ENCODE measurements at places on chromosomes 12 and 14.

DNA sequence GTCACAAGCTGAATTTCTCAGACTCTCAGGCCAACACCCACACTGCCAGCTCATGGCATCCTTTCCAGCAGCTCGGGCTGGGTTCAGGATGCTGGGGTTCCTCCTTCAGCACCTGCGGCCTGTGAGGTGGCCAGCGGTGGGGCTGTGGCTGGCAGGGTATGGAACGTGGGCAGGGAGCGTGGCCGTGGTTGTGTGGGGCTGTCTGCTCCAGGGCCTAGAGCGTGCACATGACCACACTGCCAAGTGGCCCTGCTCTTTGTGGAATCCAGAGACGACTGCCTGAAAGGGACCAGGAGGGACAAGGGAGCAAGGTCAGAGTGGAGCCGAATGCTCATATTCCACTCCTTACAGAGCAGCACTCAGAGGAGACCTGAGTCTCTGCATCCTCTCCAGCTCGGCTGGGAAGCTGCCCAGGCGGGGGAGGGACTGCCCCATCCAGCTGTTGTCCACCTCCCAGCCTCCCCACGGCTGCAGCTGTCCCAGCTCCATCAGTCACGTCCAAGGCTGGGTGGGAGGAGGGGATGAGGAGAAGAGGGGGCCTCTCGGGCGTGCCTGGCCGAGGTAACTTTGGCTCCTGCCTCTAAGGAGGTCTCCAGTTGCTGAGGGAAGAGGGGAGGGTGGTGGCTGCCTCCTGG, 71.3 kb downstream of the TSPAN9 start:
- no peak for DNase-seq

- DNase-seq: no peak
Observed at GRCh38 chr12:75882421-75882820, 149.2 kb downstream of the PHLDA1 start.

GRCh38 chr12:42508913-42509460, 80.6 kb downstream of the PRICKLE1 start:
- DNase-seq: no peak

GRCh38 chr12:121536054-121536898, 44.5 kb downstream of the KDM2B start:
- peak; percentile 79 for DNase-seq

- no peak for DNase-seq
Observed at GRCh38 chr12:16271062-16271461, 6.4 kb downstream of the SLC15A5 start.

GRCh38 chr14:65419593-65420252, 7.2 kb downstream of the FUT8 start:
- DNase-seq: no peak

DNA sequence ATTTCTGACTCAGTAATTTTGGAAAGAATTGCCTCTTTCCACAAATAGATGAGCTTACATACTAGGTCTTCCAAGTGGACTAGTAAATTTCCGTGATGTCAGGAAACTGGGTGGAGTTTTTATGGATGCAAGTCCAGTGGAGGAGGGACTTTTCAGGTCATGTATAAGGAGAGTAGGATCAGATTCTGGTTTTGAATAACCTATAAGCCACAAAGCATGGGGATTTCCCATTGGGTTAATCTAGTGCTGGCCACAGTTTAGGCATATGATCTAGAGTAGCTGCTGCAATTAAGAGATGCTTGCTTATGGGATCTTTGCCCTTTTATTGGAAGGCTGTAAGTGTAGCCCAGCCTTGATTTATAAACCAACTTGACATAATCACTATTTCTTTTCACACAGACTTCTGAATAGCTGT, 33.8 kb downstream of the STK38L start:
- DNase-seq: peak; percentile 60

DNA sequence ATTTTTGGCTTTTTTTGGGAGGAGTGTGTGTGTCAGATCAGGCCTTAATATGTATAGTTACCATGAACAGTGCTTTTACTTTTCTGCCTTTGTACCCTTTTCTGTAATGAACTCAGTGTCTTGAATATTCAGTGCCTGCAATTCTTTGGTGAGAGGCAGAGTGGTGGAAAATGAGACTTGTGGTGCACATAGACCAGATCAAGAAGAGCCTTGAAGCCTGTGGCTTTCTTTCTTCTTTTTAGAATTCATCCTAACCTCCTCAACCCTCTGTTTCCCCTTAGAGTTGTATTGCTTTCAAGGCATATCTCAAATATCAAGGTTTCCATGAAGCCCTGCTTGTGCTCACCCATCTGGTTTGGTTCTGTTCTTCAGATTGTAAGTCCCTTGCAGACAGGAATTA, 2.6 kb downstream of the YLPM1 start:
- DNase-seq: no peak

GRCh38 chr12:115013236-115013981, 329.4 kb upstream of the TBX3 start:
- DNase-seq: no peak

DNA sequence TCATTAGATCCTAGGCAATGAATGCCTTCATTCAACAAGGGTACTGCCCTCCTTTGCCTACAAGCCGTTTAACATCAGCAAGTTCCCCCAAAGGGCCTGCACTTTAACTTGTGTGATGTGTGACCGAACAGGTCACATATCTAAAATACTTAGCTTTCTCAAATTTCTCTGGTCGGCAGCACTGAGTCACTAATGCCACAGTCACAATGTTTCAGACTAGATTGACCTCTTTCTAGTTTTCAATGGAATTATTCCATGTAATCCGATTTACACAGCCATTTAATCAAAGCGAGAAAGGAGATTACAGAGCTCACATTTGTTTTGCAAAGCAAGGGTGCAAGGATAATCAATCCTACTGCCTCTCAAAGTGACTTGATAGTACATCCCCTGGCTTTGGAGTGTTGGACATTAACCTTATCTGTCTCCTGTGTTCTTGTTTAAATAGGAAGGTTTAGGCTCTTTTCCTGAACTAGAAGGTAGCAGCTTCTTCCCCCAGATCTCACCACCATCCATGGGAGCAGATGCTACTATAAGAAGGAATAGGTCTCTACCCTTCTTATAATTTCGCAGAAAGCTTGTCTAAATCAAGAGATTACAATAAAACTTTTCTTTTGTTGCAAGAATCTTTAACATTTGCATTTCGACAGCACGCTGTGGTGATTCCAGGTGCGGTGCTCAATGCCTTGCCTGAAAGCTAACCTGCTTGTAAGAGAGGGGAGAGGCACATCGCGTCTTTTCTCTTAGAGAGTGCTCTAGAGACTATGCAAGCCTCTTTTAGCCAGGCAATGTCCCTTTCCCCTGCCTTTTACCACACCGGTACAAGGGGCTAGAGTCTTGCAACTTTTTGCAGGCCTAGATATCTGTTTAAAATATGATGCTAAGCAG, 1.8 kb downstream of the KITLG start:
- no peak for DNase-seq

DNA sequence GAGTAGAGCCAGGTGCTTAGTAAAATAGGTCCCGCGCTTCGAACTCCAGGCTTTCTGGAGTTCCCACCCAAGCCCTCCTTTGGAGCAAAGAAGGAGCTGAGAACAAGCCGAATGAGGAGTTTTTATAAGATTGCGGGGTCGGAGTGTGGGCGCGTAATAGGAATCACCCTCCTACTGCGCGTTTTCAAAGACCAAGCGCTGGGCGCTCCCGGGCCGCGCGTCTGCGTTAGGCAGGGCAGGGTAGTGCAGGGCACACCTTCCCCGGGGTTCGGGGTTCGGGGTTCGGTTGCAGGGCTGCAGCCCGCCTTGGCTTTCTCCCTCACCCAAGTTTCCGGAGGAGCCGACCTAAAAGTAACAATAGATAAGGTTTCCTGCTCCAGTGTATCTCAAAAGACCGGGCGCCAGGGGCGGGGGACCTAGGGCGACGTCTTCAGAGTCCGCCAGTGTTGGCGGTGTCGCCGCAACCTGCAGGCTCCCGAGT, 3.6 kb downstream of the SSTR1 start:
- DNase-seq: no peak

DNA sequence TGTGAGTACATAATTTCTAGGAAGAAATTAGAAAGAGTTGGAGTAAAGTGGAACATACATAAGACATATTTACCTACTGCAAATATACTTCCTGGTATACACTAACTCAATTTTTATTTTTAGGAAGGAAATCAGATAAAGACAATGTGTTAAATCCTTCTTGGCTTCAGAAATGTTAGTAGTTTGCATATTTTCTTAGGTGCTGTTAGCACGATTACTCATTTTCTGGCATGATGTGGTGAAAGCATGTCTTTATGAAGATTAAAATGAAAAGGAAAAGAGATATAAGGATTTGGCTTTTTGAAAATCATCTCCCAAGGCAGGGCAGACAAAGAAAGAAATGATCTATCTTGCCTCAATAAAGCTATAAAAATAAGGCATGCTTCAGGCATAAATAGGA, 287.6 kb upstream of the E2F7 start:
- no peak for DNase-seq

- peak; percentile 93 for DNase-seq
Observed at GRCh38 chr12:12999959-13000615, at the start of gene HEBP1. Gene HEBP1 (minus strand): TSS chr12:13000265. CDS start chr12:13000114, 151 bp downstream.

GRCh38 chr14:92586963-92587699, 73.5 kb downstream of the RIN3 start:
- DNase-seq: peak; percentile 44

- no peak for DNase-seq
Observed at GRCh38 chr12:19095756-19096480, 33.6 kb upstream of the PLEKHA5 start.
